ENCODE measurements at places on chromosomes 3 and 15.

DNA sequence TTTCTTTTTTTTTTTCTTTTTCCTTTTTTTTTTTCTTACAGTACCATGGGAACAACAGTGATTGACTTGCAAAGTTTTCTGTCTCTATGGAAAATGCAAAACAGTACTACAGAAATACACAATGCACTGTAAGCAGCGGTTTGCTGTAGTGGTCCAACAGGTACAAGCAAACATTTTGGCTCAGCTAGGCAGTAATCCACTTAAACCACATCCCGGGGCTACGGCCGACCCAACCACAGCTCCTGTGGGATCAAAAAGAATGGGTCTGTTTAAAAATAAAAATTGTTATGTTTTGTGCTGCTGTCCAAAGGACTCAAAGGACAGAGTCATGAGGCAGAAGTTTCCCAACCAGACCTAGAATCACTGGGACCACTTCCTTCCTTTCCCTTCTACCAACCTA, 667.1 kb upstream of the ADAMTS9 start:
- DNase-seq = no peak

GRCh38 chr3:169494982-169495381, 168.5 kb downstream of the MECOM start:
- DNase-seq = no peak

DNA sequence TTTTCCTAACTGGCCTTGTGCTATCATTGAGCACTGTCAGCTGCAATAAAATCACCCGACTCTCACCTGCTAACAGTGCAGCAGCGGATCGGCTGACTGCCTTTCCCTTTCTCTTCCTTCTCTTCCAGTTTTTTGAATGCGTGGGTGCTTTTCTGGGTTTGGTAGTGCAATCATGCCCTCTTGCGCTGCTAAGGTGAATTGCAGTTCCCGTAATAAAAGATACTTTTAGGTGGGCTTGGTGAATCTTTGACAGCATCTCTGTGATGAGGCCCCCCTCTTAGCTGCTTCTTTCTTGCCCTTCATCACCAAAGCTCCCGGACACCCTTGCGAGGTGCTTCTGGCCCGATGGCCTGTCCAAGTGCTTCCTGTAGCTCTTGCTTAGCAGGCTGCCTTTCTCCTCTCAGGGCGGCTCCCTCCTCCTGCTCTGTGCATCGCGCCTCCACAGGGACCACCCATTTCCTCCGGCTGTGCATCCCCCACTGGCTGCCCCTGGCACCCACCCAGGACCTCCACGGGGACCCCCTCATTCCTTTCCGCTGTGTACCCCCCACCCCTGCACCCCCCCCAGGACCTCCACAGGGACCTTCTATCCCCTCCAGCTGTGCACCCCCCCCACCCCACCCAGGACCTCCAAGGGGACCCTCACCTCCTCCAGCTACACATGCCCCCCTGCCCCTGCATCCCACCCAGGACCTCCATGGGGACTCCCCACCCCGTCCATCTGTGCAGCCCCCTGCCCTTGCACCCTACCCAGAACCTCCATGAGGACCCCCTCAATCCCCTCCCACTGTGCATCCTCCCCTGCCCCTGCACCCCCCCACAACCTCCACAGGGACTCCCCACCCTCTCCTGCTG, 50.8 kb upstream of the RPL32 start:
- peak; percentile 6 for DNase-seq

- no peak for DNase-seq
Observed at GRCh38 chr15:75761446-75762356, 49.1 kb upstream of the CSPG4 start.

GRCh38 chr15:85685356-85685755, 109.4 kb downstream of the KLHL25 start:
- no peak for DNase-seq

DNA sequence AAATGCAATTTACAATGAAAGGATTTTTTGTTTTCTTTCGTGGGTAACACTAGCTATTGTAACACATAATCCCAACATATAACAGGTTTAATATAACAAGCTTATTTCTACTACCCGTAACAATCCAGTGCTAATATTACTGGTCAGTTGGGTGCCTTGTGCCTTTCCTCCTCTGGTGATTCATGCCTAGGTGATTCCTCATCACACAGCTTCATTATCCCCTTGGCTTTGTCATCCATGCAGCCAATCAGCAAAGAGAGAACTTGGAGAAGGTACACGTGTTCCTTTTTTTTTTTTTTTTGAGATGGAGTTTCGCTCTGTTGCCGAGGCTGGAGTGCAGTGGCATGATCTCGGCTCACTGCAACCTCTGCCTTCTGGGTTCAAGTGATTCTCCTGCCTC, 30.7 kb downstream of the CHST14 start:
- DNase-seq = no peak

Data from NCI-H2081 treated with DMSO at 0.1 percent for 48 hours (cell line).